ENCODE measurements at places on chromosomes 4 and X. TPM values are rescaled to one million over a fixed set of nuclear protein-coding genes. Genes with fewer than 3 reads are reported as not detected.

The SMC1A gene
- total RNA-seq = 161 TPM

The DMP1 gene
- not detected for total RNA-seq

The FGF13 gene
- not detected for total RNA-seq

The RNF150 gene
- 0.02 TPM for total RNA-seq

The SHISA3 gene
- total RNA-seq = 0.32 TPM

The AREG gene
- not detected for total RNA-seq

The CCKAR gene
- not detected for total RNA-seq

The APOOL gene
- 22.2 TPM for total RNA-seq

The SCD5 gene
- 3.8 TPM for total RNA-seq

The NEUROG2 gene
- total RNA-seq = not detected

The RASGEF1B gene
- 6.9 TPM for total RNA-seq

The TAPT1 gene
- 28.5 TPM for total RNA-seq

The C4orf36 gene
- not detected for total RNA-seq

The IL21 gene
- not detected for total RNA-seq

The XPNPEP2 gene
- total RNA-seq = 0.12 TPM

The SHOX gene
- total RNA-seq = not detected

The UGT2B10 gene
- not detected for total RNA-seq

The CCNI gene
- total RNA-seq = 237 TPM

The CXCR3 gene
- total RNA-seq = 58.6 TPM

The CENPVL1 gene
- total RNA-seq = not detected

The TCEAL6 gene
- not detected for total RNA-seq

The KIF4A gene
- 22.4 TPM for total RNA-seq

The EVC2 gene
- not detected for total RNA-seq

The MAP7D2 gene
- 0.70 TPM for total RNA-seq

The AFP gene
- total RNA-seq = not detected

The BRS3 gene
- total RNA-seq = not detected

The CYBB gene
- 0.76 TPM for total RNA-seq

The SSX7 gene
- not detected for total RNA-seq

The MAGEA9B gene
- total RNA-seq = not detected

The SUPT20HL2 gene
- not detected for total RNA-seq

The ZIC3 gene
- total RNA-seq = not detected

The UGT8 gene
- 0.12 TPM for total RNA-seq

The GPR143 gene
- not detected for total RNA-seq

The KLHL13 gene
- total RNA-seq = 5.1 TPM

The ANKRD37 gene
- total RNA-seq = 14.1 TPM

The STOX2 gene
- total RNA-seq = not detected

The STBD1 gene
- total RNA-seq = not detected

The FAM200B gene
- total RNA-seq = 13.1 TPM

The DUX4 gene
- not detected for total RNA-seq

The SPANXD gene
- total RNA-seq = not detected

The SPANXN3 gene
- not detected for total RNA-seq

The SH3RF1 gene
- 0.87 TPM for total RNA-seq

The QRFPR gene
- not detected for total RNA-seq

The VEGFD gene
- total RNA-seq = not detected

The CACNA1F gene
- total RNA-seq = 0.85 TPM

The APEX2 gene
- 41.8 TPM for total RNA-seq

The SHROOM3 gene
- 0.10 TPM for total RNA-seq

The LRCH2 gene
- total RNA-seq = not detected

The SHROOM4 gene
- total RNA-seq = not detected

The ADH1A gene
- not detected for total RNA-seq

The YY2 gene
- total RNA-seq = 2.5 TPM

The DCAF8L2 gene
- total RNA-seq = not detected

The FUNDC2 gene
- total RNA-seq = 97.3 TPM

The GALNTL6 gene
- total RNA-seq = not detected

The PF4V1 gene
- not detected for total RNA-seq
